ENCODE measurements at places on chromosomes 11 and 22.
A peak's percentile ranks its signal among the peaks of the same experiment; 100 is the strongest.

GRCh38 chr11:134294664-134295063 is 18.5 kb downstream of the GLB1L3 start:
- DNase-seq, result no peak

DNA sequence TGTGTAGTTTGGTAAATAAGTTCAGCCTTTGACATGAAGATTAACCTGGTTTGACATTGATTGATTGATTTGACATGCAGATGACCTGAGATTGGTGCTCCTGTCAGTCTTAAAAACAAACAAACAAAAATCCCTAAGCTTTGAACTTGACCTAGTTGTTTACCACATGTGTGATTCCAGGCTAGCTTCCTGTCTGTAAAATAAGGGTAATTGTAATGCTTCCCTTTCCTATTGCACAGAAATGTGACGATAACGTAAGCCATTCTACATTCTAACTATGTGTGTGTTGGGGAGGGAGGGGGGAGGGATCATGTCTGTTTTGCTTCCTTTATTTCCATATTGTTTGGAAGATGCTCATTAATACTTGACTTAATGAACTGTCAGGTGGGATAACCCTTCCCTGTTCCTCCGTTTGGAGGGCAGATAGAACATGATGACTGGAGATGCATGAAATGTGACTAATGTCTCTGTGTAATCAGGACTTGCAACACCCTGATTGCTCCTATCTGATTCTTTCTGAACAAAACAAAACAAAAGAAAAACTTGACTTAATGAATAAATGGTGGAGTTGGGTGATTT is 106.1 kb upstream of the CLMP start:
- DNase-seq, result no peak

DNA sequence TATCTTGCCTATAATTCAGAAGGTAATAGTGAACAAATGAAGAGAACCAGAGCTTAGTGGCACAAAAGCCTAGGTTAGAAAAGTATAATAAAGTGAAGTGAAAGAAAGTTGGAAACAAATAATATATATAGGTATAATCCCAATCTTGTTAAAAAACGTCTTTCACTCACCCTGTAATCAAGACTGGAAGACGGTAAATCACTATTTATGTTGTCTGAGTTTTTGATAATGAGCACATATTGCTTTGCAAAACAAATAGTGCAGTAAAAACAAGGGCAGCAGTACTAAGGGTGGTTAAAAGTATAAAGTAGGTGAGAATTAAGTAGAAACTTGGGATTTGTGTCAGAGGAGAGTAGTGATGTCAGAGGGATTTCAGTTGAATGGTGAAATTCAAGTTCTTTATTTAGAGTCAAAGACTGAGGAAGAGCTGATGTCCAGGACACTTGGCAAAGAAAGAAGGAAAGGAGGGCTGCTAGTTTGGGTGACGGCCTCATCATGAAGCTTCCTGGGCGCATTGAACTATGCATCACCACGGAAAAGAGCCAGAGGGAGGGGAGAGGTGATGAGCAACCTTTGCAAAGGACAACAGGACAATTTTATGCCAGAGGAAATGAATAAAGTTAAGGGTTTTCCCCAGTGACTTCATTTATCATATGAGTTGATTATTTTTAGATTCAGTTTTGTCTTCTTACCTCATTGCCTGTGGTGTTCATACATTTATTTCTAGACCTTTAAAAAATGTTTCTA is 11.4 kb downstream of the NCAM1 start:
- DNase-seq, result no peak

DNA sequence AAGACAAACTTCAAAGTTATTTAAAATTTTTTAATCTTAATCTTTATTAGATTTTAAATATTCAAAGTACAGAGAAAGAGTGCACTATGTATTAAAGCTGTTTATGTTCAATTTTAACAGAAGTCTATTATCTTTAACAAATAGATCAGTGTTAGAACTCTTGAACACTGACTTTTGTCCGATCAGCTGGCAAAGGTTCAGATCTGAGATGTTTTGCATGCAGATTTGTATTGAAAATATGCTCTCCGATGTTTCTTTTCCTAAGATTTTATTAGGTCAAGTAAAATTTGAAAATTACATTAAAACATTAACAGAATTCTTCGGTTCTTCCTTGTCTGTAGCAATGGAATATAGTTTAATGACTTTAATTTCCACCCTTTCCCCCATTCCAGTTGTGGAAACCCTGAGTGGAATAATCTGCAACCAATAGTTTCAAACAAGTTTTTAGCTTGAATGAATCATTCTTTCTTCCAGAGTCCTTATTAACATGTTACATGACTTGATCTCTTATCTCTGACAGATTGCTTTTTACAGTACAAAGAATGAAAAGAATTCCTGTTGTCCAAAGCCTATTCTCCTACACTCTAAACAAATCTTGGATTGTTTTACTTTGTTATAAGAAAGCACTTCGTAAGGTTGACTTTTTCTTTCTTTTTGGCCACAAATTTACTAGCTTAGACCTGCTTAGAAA is 11.4 kb upstream of the TCP11L1 start:
- DNase-seq, result no peak

- no peak for DNase-seq
Measured at GRCh38 chr22:41863472-41863871, 30.6 kb downstream of the SREBF2 start.

GRCh38 chr11:61963016-61963281 is 4.5 kb downstream of the FTH1 start:
- no peak for DNase-seq

GRCh38 chr11:66112041-66112491 is 42.0 kb downstream of the PACS1 start:
- DNase-seq, result no peak

DNA sequence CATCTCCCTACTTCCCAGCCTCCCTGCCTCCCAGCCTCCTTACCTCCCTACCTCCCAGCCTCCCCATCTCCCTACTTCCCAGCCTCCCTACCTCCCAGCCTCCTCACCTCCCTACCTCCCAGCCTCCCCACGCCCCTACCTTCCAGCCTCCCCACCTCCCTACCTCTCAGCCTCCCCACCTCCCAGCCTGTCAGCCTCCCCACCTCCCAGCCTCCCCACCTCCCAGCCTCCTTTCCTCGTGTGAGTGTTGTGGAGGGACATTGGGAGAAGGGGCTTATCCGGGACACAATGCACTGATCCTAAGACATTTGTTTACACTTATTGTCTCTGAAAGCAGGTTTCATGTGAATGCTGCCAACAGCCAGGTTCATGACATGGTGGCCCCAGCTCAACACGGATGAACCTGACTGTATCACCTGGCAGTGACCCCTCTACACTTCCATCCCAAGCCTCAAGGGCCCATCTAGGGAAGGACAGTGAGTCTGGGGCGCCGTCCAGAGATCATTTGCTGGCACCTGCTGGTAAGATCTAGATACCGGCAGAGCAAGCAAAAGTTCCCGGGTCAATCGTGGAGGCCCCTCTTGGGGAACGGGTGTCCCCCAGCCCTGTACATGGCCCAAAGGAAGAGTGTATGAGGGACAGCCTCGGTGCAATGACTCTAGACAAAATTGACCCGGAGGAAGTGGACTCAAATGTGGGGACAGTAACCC is 34.5 kb upstream of the TH start:
- DNase-seq, result no peak

DNA sequence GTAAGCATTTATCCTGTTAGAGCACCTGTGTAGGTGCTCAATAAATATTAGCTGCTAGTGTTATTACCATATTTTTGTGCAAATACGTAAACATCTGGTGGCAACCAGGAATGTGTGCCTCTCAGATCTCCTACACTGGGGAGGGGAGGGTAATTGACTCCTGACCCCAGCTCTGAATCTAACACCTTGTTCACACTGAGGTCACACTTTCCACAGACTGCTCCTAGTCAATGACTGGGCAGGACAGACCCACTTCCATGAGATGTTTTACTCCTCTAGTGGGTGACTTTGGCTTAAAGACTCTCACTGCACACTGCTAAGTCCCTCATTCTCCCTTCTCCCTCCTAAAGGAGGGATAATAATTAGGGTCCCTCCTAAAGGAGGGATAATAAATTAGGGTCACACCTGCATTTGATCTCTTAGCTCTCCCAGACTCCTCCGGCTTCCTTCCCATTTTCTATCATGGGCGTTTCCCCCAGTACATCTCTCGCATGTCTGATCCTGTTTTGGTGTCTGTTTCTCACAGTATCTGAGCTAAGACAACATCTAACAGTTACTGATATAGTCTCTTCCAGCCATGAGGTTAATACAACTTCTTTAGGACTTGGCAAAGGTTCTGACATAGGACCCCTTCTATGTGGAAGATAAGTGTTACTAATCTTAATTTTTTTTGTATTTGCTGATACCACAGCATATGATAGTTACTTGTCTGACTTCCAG is 8.0 kb downstream of the CSTPP1 start:
- no peak for DNase-seq

- DNase-seq, result no peak
Measured at GRCh38 chr11:102312667-102313066, 4.6 kb upstream of the BIRC3 start.

- no peak for DNase-seq
Measured at GRCh38 chr11:8086001-8086479, 5.0 kb downstream of the TUB start.

GRCh38 chr11:12161603-12162350 is 51.4 kb downstream of the MICAL2 start:
- no peak for DNase-seq

GRCh38 chr22:32761251-32761903 is 40.1 kb upstream of the TIMP3 start:
- no peak for DNase-seq

DNA sequence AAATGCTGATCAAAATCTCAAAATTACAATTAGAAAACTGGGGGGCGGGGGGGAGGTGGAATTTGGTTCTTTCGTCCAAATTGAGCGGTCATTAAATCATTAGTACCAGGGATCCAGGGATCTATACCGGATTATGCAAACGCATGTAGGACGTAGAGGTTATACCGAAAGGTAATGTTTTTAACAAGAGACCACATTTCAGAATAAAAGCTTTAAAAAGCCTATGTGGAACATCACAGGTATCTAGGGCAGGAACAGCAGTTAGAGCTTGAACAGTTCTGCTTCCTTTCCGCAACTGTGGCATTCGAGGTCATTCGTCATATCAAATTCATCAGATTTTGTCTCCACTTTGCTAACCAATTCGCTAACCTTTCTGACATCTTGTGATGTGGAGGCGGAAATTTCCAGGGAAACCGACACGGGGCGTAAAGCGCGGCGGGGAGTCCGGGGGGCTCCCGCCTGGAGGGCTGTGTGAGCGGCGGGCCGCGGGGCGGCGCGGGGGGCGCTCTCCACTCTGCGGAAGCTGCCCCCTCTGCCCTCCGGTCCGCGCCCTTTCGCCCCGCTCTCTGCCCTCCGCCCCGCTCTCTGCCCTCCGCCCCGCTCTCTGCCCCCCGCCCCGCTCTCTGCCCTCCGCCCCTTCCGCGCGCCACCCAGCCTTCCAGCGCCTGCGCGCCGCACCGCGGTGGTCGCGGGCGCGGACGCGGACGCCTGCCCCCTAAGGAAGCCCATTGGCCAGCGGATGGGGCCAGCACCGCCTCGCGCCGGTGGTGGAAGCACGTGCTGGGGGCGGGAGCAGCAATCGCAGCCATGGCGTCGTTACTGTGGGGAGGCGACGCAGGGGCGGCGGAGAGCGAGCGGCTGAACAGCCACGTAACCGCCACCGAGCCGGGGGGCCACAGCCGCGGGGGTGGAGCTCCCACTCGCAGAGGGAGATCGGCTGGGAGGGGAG is at the start of gene DDX25:
Gene DDX25, plus strand, starts transcription at position 798 of the 949 bp plus-strand sequence. Its CDS starts 10 bp downstream, at position 808.
- DNase-seq, result peak; percentile 28

DNA sequence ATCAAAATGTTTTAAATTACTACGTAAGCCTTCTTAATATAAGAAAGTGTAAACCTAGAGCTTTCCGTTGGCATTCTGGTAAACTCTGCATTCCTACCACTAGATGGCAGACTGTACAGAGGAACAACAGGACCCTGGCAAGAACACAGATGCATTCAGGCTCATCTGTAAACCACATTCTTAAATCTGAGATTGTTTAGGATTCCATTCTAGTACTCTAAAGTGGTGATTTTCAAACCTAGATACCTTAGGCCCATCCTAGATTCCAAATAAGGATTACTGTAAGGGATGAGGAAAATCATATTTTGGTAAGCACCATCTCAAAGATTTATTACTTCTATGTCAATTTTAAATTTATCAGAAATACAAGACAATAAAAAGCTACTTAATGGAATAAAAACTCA is 26.9 kb downstream of the PICALM start:
- DNase-seq, result peak; percentile 60

DNA sequence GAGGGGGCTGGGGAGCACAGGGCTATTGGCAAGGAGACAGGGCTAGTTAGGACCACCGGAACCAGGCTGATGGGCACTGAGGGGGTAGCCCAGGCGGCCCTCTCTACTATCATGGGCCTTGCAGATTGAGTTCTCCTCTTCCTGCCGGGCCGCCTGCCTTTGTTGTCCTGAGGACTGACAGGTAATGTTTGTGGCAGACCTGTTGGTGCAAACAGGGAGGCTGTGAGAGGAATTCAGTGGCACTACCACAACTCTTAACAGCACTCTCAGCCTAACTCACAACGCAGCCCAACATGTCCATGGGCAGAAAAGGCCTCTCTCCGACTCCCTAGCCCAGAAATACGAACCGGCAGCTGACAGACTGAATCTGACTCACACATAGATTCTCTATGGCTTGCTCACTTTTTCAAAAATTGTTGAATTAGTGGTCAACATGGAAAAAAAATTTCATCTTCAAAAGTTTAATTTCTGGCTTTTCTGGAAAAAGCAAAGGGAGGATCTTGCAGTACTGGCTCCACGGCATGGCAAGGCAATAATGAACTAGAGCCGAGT is 11.4 kb downstream of the KCNJ5 start:
- DNase-seq, result no peak

DNA sequence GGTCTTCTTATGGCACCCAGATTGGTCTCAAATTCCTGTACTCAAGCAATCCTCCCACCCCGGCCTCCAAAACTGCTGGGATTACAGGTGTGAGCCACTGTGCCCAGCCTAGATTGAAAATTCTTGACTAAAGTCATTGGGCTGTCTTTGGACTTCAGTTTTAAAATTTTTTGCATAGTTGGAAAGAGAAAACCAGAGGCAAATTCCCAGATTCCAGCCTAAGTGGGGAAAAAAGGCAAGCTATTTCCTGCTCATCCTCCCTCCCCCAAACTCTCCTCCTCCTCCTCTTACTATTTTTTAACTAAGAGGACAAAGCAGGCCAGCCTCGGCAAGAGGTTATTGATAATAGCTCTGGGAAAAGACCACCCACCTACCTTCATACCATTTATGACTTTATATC is 78.6 kb upstream of the CLMP start:
- no peak for DNase-seq

DNA sequence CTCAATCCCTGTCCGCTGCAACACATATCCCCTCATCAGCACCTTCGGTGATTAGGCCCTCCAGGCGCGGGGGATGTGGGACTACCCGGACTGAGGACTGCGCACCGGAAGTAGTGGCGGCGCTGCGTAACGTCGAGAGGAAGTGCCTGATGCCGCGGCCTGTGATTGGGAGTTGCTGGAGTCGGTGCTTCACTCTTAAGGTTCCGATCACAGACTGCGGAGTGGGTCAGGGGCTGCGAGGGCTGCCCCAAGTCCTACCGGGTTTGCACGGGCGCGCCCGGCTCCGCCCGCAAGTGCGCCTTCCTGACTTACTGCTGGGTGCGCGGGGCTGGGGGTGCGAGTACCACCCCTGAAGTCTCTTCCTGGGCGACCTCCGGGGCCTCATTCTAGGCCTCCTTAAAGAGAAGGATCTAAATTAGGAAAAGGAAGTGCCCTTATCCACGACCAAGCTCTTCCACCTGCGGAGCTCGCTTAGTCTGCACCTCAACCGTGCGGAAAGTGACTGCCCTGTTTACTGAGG is at the start of gene ALKBH3:
Gene ALKBH3, plus strand, starts transcription at position 192 of the 520 bp plus-strand sequence. CDS start 1,822 bp downstream, outside the sequence.
- DNase-seq, result peak; percentile 94
